Stimulated activated memory B cell treated with anti-CD40 and anti-IgM and Interleukin-4, amounts not matched to agents 10 μg/mL and 1 μg/mL and 100 μg/mL, for 72 hours (primary cell): ENCODE measurements at places on chromosomes 3 and 15.

GRCh38 chr15:59918994-59919951 lies 84.8 kb upstream of the FOXB1 start:
- H3K36me3 ChIP-seq = no peaks in the 10 kb centered on the region
- H3K27ac ChIP-seq = peak overlapping the region; percentile 78
- peaks cover 11% of the 10 kb centered on the region for H3K4me1 ChIP-seq
- H3K4me3 ChIP-seq = peak overlapping the region; percentile 53

DNA sequence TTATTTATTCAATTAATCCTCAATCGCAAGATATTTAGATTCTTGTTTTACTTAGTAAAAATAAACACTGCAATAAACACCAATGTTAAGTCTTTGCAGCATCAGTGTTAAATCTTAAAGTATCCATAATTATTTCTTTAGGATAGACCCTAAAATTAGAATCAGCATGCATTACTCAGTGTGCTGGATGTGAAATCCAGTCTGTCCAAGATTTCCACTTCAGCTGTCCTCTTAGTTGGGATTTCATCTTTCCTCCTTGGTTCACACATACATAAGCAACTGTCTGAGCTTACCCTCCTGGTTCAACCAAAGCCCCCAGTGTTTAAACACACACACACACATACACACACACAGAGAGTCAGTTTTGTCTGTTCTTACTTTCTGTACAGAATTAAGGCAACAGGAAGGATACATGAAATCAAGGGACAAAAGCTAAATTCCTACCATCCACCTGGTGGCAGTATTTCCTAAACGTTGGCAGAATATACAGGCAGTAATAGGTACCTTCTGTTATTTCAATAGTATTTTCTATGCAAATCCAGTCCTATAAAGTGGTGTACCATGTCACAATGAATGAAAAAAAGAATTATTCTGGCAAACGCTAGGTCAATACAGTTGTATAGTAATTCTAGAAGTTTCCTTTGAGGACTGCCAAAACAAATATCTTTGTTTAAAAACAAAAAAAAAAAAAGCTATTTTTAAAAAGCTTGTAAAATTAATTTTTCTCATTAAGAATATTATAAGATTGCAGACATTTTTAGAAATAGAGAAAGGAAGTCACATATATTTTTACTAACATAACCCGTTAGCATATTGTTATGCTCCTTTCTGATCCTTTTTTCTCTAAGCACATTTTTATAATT lies 27.3 kb upstream of the DMXL2 start:
- peak; percentile 76 for ATAC-seq
- no peak overlapping the region for H3K4me3 ChIP-seq
- H3K27ac ChIP-seq = no peak overlapping the region
- no peaks in the 10 kb centered on the region for H3K36me3 ChIP-seq
- H3K4me1 ChIP-seq = no peaks in the 10 kb centered on the region
- no peaks in the 10 kb centered on the region for H3K27me3 ChIP-seq

- H3K4me1 ChIP-seq = peaks cover 72% of the 10 kb centered on the region
- peaks cover 21% of the 10 kb centered on the region for H3K36me3 ChIP-seq
- H3K4me3 ChIP-seq = no peak overlapping the region
- H3K27me3 ChIP-seq = no peaks in the 10 kb centered on the region
- peak overlapping the region; percentile 70 for H3K27ac ChIP-seq
- no peak for ATAC-seq
Measured at GRCh38 chr3:31767920-31768319, 213.1 kb downstream of the OSBPL10 start.

GRCh38 chr15:90885432-90886290 lies 1.4 kb downstream of the FES start:
- ATAC-seq = peak; percentile 77
- H3K36me3 ChIP-seq = peaks cover 12% of the 10 kb centered on the region
- H3K27ac ChIP-seq = peak overlapping the region; percentile 79
- no peaks in the 10 kb centered on the region for H3K27me3 ChIP-seq

GRCh38 chr3:137987723-137988122 lies 22.2 kb upstream of the CLDN18 start:
- H3K4me3 ChIP-seq = no peak overlapping the region
- H3K27ac ChIP-seq = no peak overlapping the region
- no peaks in the 10 kb centered on the region for H3K4me1 ChIP-seq

GRCh38 chr3:125191730-125192129 lies 20.8 kb downstream of the SLC12A8 start:
- H3K4me3 ChIP-seq = peak overlapping the region; percentile 55
- no peak for ATAC-seq
- H3K27ac ChIP-seq = peak overlapping the region; percentile 4
- H3K27me3 ChIP-seq = no peaks in the 10 kb centered on the region
- H3K36me3 ChIP-seq = no peaks in the 10 kb centered on the region
- H3K4me1 ChIP-seq = peaks cover 14% of the 10 kb centered on the region

DNA sequence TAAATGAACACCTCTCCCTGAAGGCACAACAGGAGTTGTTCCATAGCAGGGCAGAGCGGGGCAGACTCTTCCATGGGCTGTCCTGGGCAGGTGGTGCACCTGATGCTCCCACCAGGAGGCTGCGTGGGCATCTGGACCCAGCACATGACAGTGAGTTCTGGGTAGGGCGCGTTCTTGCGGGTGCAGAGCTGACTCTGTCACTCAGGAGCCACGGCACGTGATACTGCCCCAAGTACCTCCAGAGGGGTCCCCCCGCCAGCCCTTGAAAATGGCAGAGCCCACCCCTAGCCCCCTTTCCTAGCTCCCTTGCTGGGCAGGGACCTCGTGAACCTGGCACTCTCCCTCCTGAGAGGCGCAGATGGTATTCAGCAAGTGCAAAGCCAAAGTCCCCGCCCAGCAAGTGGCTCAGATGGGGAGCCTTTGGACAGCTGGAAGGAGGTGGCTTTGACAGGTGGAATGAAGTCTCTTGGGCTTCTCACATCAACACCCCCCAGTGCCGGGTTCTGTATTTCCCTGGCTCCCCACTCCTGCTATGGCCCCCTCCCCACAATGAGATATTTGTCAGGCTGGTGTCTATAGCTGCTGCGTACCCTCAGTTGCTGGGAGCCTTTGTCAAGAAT lies 172.1 kb downstream of the TBC1D2B start:
- H3K27me3 ChIP-seq = peaks cover 51% of the 10 kb centered on the region
- no peaks in the 10 kb centered on the region for H3K36me3 ChIP-seq

- no peaks in the 10 kb centered on the region for H3K27me3 ChIP-seq
- ATAC-seq = no peak
- no peaks in the 10 kb centered on the region for H3K36me3 ChIP-seq
- no peak overlapping the region for H3K27ac ChIP-seq
- H3K4me3 ChIP-seq = no peak overlapping the region
Measured at GRCh38 chr3:65855370-65856100, 183.2 kb downstream of the MAGI1 start.

DNA sequence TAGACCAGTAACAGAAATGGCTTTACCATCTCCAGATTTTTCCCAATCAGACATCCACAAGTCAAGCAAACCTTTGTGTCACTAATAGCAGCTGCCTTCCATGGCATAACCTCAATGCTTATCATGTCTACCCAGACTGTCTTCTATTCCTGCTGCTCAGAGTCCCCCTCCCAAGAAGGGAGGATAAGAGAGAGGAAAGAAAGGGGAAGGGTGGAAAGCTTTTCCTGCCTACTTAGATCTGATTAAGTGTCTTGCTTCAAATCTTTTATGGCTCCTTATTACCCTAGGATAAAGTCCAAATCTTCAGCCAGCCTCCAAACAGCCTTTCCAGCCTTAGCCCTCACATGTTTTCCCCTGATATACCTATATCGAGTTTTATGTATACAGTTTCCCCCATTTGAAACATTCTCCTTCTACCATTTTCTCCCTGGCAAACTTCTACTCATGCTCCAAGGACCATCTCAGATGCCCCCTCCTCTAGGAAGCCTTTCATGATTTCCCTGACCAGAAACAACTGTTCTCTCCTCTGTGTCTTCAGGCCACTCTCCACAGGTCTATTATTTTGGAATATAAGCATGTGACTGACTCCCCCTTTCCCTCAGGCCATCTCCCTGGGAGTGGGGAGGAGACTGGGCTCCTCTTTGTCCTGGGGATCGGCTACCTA lies 7.9 kb upstream of the SSUH2 start:
- no peaks in the 10 kb centered on the region for H3K36me3 ChIP-seq
- no peak overlapping the region for H3K4me3 ChIP-seq
- no peaks in the 10 kb centered on the region for H3K4me1 ChIP-seq
- H3K27ac ChIP-seq = no peak overlapping the region
- ATAC-seq = no peak

GRCh38 chr3:8640223-8640622 lies 4.4 kb downstream of the SSUH2 start:
- no peak overlapping the region for H3K4me3 ChIP-seq
- no peak overlapping the region for H3K27ac ChIP-seq
- no peaks in the 10 kb centered on the region for H3K4me1 ChIP-seq
- H3K27me3 ChIP-seq = peaks cover 10% of the 10 kb centered on the region

DNA sequence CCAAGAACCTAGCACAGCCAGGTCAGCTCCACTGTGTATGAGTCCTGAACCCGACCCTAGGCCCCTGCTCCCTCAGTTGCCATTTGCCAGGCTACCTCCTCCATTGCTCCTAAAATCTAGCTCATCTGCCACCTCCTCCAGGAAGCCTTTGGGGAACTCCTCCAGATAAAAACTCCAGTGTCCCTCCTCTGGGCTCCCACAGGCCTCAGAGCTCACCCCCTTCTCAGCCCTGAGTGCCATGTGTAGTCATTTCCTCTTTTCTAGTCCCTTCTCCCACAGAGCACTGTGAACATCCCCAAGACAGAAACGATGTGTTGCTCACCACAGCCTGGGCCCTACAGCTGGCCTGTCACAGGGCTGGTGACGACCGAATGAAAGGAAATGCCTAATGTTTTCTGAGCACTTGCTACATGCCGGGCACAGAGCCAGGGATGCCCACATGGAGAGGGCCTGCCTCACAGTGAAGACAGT lies 61.0 kb downstream of the IQSEC1 start:
- ATAC-seq = peak; percentile 70
- peaks cover 98% of the 10 kb centered on the region for H3K4me1 ChIP-seq
- peak overlapping the region; percentile 93 for H3K27ac ChIP-seq
- no peaks in the 10 kb centered on the region for H3K27me3 ChIP-seq
- H3K4me3 ChIP-seq = peak overlapping the region; percentile 42
- peaks cover 16% of the 10 kb centered on the region for H3K36me3 ChIP-seq

DNA sequence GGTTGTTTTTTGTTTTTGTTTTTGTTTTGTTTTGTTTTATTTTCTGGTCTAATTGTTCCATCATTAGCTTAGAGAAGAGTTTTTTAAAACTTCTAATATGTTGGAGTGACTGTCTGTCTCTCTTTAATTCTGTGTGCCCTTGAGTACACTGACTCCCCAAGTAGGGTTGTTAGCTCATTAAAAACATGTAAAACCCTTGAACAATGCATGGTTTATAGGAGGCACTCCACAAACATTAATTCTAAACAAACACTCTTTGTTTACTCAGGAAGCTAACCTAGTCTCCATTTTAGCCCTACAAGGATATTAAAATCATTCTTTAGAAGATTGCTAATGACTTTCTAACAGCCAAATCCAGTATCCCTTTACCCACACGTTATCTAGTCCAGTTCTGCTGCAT lies 100.5 kb downstream of the CGGBP1 start:
- no peaks in the 10 kb centered on the region for H3K36me3 ChIP-seq
- no peaks in the 10 kb centered on the region for H3K4me1 ChIP-seq
- H3K27me3 ChIP-seq = peaks cover 19% of the 10 kb centered on the region
- no peak overlapping the region for H3K27ac ChIP-seq
- no peak for ATAC-seq
- H3K4me3 ChIP-seq = no peak overlapping the region

DNA sequence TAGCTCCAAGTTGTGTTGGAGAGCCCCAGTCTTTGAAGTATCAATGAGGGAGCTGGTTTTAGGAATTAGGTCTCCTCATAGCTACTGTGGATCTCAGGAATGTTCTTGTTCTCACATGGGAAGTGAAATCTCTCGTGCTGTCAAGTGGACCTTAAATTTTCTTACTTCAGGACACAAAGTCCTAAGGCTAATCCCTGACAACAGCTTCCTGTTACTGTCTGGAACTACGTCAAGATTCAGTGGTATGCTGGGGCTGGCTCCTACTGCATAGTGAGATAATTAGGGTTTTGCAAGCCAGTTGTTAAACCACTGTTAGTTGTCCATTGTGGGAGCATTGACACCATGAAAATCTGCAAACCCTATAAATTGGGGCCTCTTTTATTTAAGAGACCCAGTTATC lies 22.8 kb downstream of the MESP1 start:
- no peak overlapping the region for H3K4me3 ChIP-seq
- no peak for ATAC-seq
- no peaks in the 10 kb centered on the region for H3K27me3 ChIP-seq
- no peaks in the 10 kb centered on the region for H3K4me1 ChIP-seq

- no peak for ATAC-seq
- no peak overlapping the region for H3K27ac ChIP-seq
- H3K36me3 ChIP-seq = no peaks in the 10 kb centered on the region
- peaks cover 10% of the 10 kb centered on the region for H3K27me3 ChIP-seq
- no peak overlapping the region for H3K4me3 ChIP-seq
Measured at GRCh38 chr3:123907720-123908119, 23.6 kb upstream of the MYLK start.

DNA sequence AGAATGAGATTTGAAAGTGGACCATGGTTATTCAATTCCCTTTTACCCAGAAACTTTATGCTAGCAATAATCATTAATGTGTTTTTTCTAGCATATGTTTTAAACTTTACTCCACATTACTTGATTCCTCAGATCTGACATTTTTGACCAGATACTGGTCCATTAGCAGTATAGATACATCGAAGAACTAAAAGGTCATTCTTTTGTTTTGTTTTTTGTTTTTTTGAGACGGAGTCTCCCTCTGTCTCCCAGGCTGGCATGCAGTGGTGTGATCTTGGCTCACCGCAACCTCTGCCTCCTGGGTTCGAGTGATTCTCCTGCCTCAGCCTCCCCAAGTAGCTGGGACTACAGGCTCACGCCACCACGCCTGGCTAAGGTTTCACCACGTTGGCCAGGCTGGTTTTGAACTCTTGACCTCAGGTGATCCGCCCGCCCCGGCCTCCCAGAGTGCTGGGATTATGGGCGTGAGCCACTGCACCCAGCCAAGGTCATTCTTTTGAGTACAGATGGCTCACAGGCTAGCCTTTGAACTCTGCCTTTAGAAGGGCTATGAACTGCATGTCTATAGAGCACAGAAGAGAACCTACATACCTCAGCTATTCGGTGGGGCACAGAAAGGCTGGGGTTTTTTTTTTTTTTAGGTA lies 28.6 kb downstream of the CHP1 start:
- no peak for ATAC-seq
- H3K27me3 ChIP-seq = no peaks in the 10 kb centered on the region
- H3K36me3 ChIP-seq = peaks cover 28% of the 10 kb centered on the region
- peaks cover 22% of the 10 kb centered on the region for H3K4me1 ChIP-seq
- peak overlapping the region; percentile 80 for H3K27ac ChIP-seq

GRCh38 chr15:78620021-78620526 lies 722 bp downstream of the CHRNA3 start:
- no peaks in the 10 kb centered on the region for H3K36me3 ChIP-seq
- H3K27me3 ChIP-seq = peaks cover 54% of the 10 kb centered on the region
- H3K4me3 ChIP-seq = no peak overlapping the region
- no peak for ATAC-seq
- no peaks in the 10 kb centered on the region for H3K4me1 ChIP-seq

GRCh38 chr15:52256930-52257733 lies 38.5 kb downstream of the MYO5C start:
- no peaks in the 10 kb centered on the region for H3K27me3 ChIP-seq
- H3K36me3 ChIP-seq = no peaks in the 10 kb centered on the region
- no peak for ATAC-seq
- H3K27ac ChIP-seq = peak overlapping the region; percentile 73
- H3K4me1 ChIP-seq = peaks cover 53% of the 10 kb centered on the region

- no peak overlapping the region for H3K27ac ChIP-seq
- ATAC-seq = no peak
- H3K36me3 ChIP-seq = no peaks in the 10 kb centered on the region
- H3K4me3 ChIP-seq = no peak overlapping the region
- peaks cover 84% of the 10 kb centered on the region for H3K27me3 ChIP-seq
Measured at GRCh38 chr3:10709110-10709781, 106.8 kb upstream of the SLC6A11 start.
